CD8-positive, alpha-beta memory T cell (primary cell): ENCODE measurements at places on chromosomes 11 and 22. TPM values are rescaled to one million over a fixed set of nuclear protein-coding genes. Genes with fewer than 3 reads are reported as not detected.

CCDC81 gene
- 0.31 TPM for total RNA-seq

CALCA gene
- not detected for total RNA-seq

GAB4 gene
- total RNA-seq: not detected

MOGAT2 gene
- total RNA-seq: not detected

HEPACAM gene
- not detected for total RNA-seq

TSSC4 gene
- 79.6 TPM for total RNA-seq

TCN2 gene
- 0.11 TPM for total RNA-seq

- DNase-seq: no peak
- H3K36me3 ChIP-seq: no peaks in the 10 kb centered on the region
- no peaks in the 10 kb centered on the region for H3K4me1 ChIP-seq
- peaks cover 5% of the 10 kb centered on the region for H3K27me3 ChIP-seq
- no peak overlapping the region for H3K4me3 ChIP-seq
- no peak overlapping the region for H3K27ac ChIP-seq
Measured at GRCh38 chr11:18794956-18795355, 3.4 kb upstream of the PTPN5 start.

DNA sequence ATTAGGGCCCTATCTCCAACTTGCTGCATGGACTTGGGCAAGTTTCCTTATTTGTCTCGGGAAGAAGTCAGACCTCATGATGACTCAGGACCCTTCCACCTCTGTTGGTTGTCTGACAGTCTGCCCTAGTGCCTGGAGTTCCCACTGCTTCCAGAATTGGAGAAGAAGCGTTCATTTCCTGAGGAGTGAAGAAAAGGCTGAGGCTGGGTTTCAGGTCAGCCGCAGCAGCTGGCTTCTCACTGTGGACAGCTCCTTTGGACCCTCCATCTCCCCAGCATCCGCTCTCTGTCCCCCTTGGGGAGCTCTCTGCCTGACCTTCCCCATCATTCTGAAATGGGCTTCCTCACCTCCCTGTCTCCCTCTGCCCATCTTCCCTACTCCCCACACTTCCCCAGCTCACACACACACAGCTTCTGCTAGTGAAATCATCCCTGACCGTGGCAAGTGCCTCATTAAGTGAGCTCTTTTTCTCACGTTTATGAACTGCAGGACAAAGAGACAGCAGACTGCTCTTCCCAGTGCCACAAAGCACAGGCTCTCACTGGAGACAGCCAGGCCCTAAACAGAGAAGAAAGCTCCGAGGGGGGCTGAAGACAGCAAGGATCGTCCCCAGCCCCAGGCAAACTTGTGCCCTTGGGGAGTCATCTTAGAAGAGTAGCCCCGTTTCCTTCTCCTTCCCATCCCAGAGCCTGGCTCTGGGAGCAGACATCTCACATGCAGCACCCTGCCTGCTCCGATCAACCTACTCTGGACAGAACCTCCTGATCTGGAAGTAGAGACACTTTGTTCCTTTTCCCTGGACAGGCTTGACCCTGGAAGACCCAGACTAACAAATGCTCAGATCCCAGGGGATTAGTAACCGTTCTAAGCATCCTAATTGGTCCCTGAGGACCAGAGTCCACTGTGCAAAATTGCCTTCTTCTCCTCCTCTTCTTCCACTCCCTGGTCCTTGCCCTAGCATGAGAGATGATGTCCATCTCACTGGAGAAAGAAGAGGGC lies 157.9 kb downstream of the FEZ1 start:
- no peaks in the 10 kb centered on the region for H3K27me3 ChIP-seq
- no peak for DNase-seq
- H3K36me3 ChIP-seq: no peaks in the 10 kb centered on the region
- H3K27ac ChIP-seq: no peak overlapping the region

- H3K27ac ChIP-seq: peak overlapping the region; percentile 51
- H3K4me3 ChIP-seq: peak overlapping the region; percentile 98
- H3K36me3 ChIP-seq: peaks cover 66% of the 10 kb centered on the region
Measured at GRCh38 chr22:38751066-38751421, 4.8 kb downstream of the SUN2 start.

DNA sequence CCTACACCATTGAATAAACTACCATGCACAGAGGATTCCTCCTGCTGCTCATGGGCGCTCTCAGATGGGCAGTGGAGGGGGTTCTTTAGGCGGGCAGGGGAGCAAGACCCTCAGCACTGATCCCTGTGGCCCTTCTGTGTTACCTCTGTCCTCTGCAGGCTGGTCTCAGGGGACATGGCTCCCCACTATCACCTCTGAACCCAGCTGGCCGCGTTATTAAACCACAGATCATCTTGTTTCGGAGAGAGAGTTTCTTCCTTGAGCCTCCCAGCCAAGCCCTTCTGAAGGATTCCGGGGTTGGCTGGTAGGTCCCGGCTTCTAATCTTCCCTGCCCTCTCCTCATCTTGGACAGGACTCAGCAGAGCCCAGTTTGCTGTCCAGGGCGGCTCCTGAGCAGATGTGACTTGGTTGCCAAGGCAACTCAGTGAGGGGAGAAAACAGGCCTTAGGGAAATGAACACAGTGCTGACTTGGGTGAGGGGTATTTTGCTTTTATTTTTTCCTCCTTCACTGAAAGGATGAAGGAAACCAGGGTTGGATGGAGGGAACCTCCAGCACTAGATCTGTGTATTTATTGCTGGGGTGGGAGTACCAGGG lies 13.3 kb downstream of the APOL3 start:
- peaks cover 30% of the 10 kb centered on the region for H3K4me1 ChIP-seq
- peaks cover 72% of the 10 kb centered on the region for H3K36me3 ChIP-seq
- no peaks in the 10 kb centered on the region for H3K27me3 ChIP-seq
- no peak overlapping the region for H3K4me3 ChIP-seq
- no peak overlapping the region for H3K27ac ChIP-seq
- DNase-seq: no peak

GRCh38 chr11:102807921-102808320 lies 10.0 kb upstream of the MMP1 start:
- no peak for DNase-seq
- no peaks in the 10 kb centered on the region for H3K36me3 ChIP-seq
- no peaks in the 10 kb centered on the region for H3K27me3 ChIP-seq
- no peak overlapping the region for H3K27ac ChIP-seq
- no peak overlapping the region for H3K4me3 ChIP-seq

DNA sequence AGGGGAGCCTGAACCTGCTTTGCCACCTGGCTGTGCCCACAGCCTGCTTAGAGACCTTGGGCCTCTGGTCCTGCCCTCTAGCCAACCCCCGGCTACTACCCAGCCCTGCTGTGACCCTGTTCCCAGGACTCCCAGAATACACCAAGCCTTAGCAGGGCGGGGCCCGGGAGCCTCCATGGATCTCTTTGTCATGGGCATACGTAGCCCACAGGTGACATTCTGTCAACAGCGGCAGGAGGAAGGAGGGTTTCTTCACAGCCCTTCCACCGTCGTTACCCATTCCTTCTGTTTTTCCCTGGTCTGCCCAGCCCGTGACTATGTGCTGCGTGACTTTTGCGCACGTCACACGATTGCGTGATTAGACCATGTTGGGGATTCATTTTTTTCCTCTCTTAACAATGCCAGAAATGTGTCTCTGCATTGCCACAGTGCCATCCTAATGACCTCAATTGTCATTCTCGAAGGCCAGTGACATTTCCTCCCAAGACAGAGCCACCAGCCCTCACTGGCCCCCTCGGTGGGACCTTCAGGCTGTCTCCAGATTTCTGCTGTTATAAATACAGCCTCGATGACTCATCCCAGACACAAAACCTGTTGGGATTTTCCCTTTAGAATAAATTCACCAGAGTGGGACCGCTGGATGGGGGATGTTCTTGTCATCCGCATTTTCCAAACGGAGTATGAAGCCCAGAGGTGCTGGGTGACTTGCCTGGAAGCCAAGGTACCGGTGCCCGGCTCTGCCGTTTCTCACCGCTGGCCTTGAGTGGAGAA lies 9.0 kb downstream of the SYT12 start:
- H3K27ac ChIP-seq: no peak overlapping the region
- no peaks in the 10 kb centered on the region for H3K36me3 ChIP-seq
- no peak overlapping the region for H3K4me3 ChIP-seq
- no peaks in the 10 kb centered on the region for H3K27me3 ChIP-seq
- DNase-seq: no peak

DNA sequence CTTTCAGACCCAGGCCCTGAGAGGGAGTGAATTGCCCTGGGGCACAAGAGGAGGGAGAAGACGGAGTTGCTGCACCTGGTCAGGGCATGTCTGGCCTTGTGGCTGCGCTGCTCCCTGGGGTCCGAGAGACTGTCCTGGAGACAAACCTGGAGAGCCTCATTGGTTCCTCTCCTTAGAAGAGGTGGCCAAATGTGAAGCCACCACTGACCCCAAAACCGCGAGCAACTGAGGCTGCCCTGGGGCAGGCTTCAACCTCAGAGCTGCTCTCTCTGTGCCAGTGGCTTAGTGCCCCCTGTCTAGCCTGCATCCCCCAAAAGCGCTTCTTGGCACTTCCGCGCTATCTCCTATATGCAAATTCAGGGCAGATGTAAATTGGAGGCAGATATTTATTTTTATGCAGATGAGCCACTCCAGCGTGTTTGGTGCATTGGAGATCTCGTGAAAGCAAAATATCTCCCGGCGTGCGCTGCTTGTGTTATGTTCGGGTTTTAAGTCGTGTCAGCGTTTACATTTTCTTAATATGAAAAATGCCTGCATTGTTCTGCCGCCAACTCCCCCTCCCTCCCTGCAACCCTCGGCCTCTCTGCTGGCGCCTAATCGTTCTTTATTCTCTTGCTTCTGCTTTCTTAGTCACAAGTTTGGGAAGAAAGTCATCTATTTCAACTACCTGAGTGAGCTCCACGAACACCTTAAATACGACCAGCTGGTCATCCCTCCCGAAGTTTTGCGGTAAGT lies 69.5 kb downstream of the ARHGAP8 start:
- no peaks in the 10 kb centered on the region for H3K36me3 ChIP-seq
- no peaks in the 10 kb centered on the region for H3K4me1 ChIP-seq
- H3K4me3 ChIP-seq: no peak overlapping the region
- H3K27me3 ChIP-seq: no peaks in the 10 kb centered on the region
